ENCODE measurements at places on chromosomes 3 and 15.

DNA sequence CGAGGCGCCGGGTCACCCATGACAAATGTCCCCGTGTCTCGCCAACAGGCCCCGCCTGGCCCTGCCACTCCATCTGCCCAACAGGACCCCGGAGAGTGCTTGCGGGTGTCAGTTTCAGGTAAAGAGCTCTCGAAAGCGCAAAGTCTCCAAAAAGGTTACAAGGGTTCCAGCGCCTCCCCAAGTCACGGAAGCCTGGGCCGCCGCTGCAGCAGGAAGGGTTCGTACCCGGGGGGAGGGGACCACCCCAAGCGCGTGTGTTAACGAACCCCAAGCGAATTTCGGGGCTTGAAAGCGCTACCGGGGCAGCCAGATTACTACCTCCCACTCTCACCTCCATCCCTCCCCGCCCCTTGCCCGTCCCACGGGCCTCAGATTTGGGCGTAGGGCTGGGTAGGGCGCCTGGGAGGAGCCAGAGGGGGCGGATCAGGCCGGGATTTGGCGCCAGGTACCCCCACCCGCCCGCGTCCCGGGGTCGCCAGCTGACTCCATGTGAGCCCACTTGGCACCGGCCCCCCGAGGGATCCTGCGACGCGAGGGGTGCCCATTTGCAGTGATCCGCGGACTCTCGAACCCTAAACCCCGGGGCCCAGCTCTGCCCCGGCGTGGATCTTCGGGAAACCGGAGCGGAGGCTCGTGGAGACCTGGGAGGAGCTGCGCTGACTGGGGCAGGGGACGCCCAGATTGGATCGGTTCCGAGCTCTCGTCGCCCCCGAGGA is 85.9 kb downstream of the NR2F2 start:
- peak; percentile 40 for DNase-seq

DNA sequence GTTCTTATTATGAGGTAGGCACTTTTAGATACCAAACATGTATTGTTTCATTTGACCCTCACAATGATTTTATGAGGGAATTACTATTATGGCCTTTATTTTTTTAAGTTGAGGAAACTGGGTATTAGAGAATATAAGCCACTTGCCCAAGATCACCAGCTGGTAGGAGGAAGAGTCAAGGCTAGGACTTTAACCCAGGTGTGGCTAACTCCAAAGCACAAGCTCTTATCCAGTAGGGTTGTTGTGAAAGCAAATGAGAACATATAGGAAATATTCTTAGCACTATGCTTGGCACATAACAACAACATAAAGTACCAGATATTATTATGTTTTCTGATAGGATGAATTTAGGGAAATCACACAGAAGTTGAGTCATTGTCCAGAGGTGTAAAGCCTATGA is 7.9 kb downstream of the BTLA start:
- DNase-seq = no peak

DNA sequence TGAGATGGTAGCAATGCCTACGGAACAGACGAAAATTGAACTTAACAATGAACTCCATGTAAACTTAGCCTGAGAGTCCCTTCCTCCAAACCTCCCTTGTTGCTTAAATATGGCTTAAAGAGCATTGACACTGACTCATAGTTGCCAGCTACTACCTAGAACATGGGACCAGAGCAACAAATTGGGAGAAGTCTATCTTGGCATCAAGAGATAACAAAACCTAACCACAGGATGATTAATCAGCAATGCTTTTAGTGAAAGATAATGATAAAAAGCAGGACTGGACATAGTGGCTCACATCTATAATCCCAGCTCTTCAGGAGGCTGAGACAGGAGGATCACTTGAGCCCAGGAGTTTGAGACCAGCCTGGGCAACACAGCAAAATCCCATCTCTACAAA is 117.8 kb upstream of the MNS1 start:
- no peak for DNase-seq

DNA sequence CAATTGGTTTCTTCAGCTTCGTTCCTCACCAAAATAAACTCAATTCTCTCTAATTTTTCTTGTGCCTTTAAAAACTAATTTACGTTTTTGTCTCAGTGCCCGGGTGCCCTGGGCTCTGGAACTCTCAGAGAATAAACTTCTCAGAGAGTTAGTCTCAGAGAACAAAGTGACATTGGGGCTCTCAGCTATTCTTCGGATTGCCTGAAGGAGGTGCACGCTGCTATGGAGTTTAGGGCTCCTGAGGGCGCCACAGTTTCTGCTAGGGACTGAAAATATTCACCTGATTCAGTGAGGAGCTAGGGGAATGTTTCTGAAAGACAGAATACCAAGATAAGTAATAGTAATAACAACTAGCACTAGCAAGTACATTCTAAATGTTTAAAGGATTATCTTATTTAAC is 22.7 kb downstream of the ZIC4 start:
- no peak for DNase-seq

- no peak for DNase-seq
Measured at GRCh38 chr3:150215616-150216015, 192.5 kb upstream of the TSC22D2 start.

- DNase-seq = no peak
Measured at GRCh38 chr15:35442742-35443141, 103.2 kb downstream of the DPH6 start.

GRCh38 chr15:101176625-101177024 is 75.2 kb downstream of the CHSY1 start:
- DNase-seq = no peak

GRCh38 chr15:71103102-71103676 is 12.1 kb upstream of the THSD4 start:
- no peak for DNase-seq

- DNase-seq = no peak
Measured at GRCh38 chr15:76345880-76346668, 9.5 kb downstream of the ISL2 start.

- DNase-seq = no peak
Measured at GRCh38 chr3:57062101-57062631, 1.7 kb downstream of the SPATA12 start.

DNA sequence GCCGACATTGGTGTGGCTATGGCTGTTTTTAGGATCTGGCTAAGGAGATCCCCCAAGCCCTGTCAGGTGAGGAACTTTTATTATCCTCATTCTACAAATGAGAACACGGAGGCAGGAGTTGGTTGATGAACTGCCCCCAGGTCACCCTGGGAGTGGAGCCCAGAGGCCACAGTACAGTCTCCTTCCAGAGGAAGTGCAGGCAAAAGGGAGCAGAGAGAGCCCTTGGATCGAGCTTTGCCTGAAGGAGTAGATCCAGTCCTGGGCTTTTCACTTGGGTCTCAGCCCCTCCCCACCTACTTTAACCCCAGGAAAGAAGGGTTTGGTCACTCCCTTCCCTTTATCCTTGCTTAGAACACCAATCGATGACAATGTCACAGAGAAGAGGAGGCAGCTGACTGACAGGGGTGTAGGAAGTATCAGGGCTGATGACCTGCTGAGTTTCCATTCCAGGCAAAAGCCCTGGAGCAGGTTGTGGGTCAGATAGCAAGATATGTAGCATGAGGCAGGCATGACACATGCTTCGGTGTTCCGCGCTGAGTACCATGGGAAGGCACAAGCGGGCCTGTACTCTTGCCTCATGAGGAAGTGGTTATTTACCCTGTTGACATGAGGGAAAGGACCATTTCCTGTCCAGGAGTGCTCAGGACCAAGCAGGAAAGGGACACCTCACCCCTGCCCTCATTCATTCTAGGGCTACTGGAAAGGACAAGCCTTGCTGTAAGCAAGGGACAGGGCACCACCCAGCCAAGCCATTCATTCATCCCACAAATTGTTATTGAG is 5.8 kb upstream of the PLA2G4D start:
- no peak for DNase-seq

GRCh38 chr15:88043396-88043795 is 213.1 kb downstream of the NTRK3 start:
- DNase-seq = no peak

DNA sequence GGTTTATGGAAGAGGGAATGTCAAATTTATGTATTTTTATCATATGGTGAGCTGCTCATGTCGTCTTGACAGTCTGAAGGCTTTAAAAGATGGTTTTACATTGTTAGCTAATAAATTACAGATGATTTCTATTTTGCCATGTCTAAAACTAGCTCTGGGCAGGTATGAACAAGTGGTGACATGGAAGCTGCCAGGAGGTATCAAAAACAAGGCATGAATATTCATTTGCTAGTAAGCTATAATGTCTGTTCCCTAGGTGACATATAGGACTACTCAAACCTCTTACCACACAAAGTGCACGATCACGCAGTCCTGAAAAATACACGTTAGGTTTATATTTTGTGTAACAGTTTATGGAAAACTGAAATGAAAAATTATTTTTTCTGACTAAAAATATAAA is 34.8 kb downstream of the ST3GAL6 start:
- DNase-seq = no peak
